ENCODE measurements at places on chromosomes 3 and 15. TPM values are rescaled to one million over a fixed set of nuclear protein-coding genes. Genes with fewer than 3 reads are reported as not detected.

- H3K4me1 ChIP-seq, result peaks cover 5% of the 10 kb centered on the region
- no peak overlapping the region for H3K27ac ChIP-seq
- H3K27me3 ChIP-seq, result peaks cover 2% of the 10 kb centered on the region
- no peak for DNase-seq
These were observed 83.3 kb downstream of the IGF2BP2 start for GRCh38 chr3:185741586-185741985.

TRIM42 gene
- not detected for total RNA-seq

DNA sequence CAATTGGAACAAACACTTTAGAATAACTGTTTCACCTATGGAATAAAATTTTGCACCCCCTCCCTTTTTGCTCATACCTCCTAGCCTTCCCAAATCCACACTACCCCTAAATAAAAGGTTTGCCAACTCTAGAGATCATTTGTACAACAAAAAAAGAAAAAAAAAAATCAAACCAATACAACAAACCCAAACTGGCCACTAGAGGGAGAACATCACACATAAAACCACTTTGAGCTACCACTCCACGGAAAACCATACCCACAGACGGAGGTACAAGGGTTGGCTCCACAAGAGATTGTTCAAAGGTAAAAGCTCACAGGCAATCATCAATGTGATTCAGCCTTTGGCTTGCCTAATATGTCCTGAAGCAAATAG is 47.6 kb downstream of the SETMAR start:
- peaks cover 17% of the 10 kb centered on the region for H3K4me1 ChIP-seq
- peak overlapping the region; percentile 74 for H3K4me3 ChIP-seq

GOLGA8R gene
- 1.3 TPM for total RNA-seq

SGO1 gene
- total RNA-seq, result 29.4 TPM

BSN gene
- total RNA-seq, result 0.09 TPM

GRCh38 chr3:44419923-44420650 is 57.4 kb downstream of the ZNF445 start:
- no peaks in the 10 kb centered on the region for H3K4me1 ChIP-seq
- no peak overlapping the region for H3K4me3 ChIP-seq
- no peak for DNase-seq
- H3K27me3 ChIP-seq, result no peaks in the 10 kb centered on the region
- H3K27ac ChIP-seq, result no peak overlapping the region

DNA sequence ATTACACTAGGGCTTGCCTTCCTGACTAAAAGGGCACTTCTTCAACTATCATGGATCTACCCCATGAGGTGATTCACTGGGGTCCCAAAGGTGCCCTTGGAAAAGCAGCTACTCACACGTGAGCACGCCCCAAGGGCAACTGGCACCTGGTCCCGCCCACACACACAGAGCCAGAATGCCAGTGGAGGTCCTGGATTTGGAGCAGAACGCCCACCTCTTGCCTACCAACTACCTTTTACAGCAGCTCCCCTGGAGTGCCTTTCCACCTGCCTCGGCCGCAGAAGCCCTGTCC is 1.8 kb upstream of the CTDSPL start:
- H3K36me3 ChIP-seq, result no peaks in the 10 kb centered on the region
- no peak overlapping the region for H3K27ac ChIP-seq
- peak overlapping the region; percentile 75 for H3K4me3 ChIP-seq
- DNase-seq, result no peak
- peaks cover 5% of the 10 kb centered on the region for H3K27me3 ChIP-seq
- H3K4me1 ChIP-seq, result peaks cover 23% of the 10 kb centered on the region

DNA sequence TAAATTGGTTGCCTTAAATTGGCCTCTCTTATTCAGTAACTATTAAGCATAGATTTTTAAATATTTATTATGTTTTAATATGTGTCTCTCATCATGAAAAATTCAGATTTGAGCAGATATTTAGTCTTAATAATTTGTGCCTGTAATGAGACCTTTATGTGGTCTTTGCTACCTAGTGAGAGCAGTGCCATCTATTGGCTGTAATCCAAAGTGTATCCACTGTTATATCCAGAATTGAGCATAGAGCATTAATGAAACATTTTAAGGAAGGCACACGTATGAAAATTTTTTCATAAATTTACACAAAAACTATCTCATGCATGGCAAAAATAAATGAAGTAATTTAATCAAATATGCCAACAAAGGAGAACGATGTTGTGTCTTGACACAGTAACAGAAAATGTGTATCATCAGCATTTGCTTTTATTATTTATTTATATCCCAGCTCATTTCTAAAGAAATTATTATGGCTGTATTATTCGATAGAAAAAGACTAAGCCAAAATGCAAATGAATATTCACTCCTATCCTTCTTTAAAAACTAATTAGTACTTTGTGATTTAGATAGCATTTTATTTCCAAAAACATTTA is 203.5 kb downstream of the RSRC1 start:
- no peak overlapping the region for H3K27ac ChIP-seq
- no peaks in the 10 kb centered on the region for H3K4me1 ChIP-seq
- no peak for DNase-seq
- H3K4me3 ChIP-seq, result no peak overlapping the region

- H3K4me1 ChIP-seq, result no peaks in the 10 kb centered on the region
- no peak overlapping the region for H3K4me3 ChIP-seq
- peaks cover 14% of the 10 kb centered on the region for H3K27me3 ChIP-seq
- no peak for DNase-seq
- H3K27ac ChIP-seq, result no peak overlapping the region
- H3K36me3 ChIP-seq, result no peaks in the 10 kb centered on the region
These were observed 190.7 kb downstream of the GAP43 start for GRCh38 chr3:115814006-115814405.

COL8A1 gene
- not detected for total RNA-seq

NR1I2 gene
- 0.27 TPM for total RNA-seq

DNA sequence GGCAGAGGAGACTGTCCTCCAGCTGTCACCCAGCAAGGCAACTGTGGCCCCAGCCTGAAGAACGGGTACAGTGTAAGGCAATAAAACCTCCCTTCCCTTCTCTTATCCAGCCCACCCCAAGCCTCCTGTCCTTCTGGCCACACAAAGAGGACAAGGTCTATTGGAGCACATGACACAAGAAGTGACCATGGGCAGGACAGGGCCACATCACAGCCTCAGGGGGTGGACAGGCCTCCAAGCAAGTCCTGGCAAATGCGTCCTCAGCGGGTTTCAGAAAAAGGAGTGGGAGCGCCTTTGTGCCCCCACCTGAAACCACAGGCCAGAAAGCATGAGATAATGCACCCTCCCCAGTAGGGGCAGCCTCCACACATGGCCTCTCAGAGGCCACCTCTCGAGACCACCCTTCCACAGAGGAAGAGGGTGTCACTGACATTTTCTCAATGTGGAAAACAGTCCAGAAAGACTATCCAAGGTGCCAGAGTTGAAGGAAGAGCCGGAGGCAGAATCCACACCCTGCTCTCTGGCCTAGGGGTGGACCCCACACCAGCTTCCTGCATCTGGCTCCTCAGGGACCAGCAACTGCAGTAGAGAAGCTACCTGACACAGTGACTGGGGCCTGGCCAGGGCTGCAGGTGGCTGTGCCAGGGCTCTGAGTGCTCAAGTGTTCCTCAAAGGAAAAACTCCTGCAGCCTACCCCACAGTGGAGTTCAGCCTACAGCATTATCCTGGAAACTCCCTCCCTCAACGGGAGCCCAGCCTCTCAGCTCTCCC is 43.9 kb downstream of the CCDC12 start:
- H3K27me3 ChIP-seq, result no peaks in the 10 kb centered on the region
- no peak overlapping the region for H3K4me3 ChIP-seq
- peaks cover 56% of the 10 kb centered on the region for H3K4me1 ChIP-seq
- peak overlapping the region; percentile 30 for H3K27ac ChIP-seq

DNA sequence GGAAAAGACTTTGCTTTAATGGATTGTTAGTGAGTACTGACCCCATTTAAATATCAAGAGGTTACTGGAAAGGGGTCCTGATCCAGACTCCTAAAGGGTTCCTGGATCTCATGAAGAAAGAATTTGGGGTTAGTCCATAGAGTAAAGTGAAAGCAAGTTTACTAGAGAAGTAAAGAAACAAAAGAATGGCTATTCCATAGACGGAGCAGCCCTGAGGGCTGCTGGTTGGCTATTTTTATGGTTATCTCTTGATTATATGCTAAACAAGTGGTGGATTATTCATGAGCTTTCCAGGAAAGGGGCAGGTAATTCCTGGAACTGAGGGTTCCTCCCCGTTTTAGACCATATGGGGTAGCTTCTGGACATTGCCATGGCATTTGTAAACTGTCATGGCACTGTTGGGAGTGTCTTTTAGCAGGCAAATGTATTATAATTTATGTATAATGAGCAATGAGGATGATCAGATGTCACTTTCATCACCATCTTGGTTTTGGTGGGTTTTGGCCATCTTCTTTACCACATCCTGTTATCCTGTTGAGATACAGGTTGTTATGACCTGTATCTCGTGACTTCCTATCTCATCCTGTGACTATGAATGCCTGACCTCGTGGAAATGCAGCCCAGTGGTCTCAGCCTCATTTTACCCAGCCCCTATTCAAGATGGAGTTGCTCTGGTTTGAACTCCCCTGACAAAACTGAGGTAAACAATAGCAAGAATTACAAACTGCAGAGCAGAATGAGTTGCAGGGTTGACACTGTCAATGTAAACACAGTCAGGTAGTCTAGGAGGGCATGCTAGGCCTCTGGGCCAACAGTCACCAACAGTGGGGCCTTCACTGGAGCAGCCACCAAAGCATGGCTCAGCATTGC is 10.3 kb upstream of the GPR160 start:
- H3K27ac ChIP-seq, result no peak overlapping the region
- no peaks in the 10 kb centered on the region for H3K36me3 ChIP-seq
- no peaks in the 10 kb centered on the region for H3K27me3 ChIP-seq

DNA sequence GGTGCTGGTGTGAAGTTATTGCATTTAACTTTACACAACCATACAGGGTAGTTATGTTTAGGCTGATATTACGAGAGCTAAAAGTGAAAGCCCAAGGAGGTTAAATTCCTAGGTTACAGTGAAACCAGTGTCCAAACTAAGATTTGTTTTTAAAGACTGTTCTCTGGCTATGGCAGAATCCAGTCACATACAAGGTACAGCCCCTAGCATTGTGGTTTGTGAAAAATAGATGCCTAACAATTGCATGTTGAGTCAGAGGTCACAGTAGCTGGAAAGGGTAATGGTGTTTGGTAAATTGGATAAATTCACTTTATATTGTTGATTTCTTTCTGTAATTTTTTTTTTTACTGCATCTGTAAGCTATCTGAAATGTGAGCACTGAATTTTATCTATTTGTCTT is 614.6 kb upstream of the TBL1XR1 start:
- no peak for DNase-seq
- no peaks in the 10 kb centered on the region for H3K36me3 ChIP-seq

DNA sequence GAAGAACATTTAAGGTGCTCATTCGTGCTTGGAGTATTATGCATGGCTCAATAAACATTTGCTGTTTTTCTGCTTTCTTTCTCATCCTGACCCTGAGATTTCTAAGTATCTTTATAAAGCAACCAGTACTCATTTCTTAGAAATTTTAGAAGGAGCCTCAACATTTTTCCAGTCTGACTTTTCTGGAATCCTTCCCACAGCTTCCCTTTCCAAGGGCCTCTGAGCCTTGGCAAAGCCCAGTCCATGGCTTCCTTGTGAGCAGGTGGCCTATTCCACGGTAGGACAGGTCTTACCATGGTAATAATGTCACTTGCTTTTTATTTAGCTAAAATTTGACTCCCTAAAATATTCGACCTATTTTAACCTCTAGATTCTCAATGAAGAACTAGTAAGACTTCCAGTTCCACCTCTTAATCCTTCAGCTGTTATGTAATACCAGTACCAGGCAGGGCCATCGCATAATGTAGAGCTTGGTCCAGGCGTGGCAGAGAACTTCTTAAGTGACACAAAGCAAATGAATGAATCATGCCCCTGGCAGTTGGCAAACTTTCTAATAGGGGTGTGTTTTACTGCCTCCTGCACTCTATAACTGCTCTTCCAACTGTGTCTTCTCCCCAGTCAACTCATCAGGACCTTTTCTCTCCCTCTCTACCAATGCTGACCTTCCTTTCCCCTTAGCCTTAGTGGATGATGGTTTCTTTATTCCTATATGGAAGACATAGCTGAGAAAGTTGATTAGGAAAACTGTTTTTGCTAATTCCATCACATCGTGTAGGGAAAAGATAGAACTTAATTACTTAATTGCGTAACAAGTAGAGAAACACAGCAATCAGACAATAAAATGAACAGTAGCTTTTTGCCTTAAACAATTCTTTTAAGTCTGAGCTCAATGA is 894 bp upstream of the TM4SF4 start:
- no peak for DNase-seq
- no peaks in the 10 kb centered on the region for H3K4me1 ChIP-seq
- H3K27ac ChIP-seq, result no peak overlapping the region
- no peak overlapping the region for H3K4me3 ChIP-seq
- H3K27me3 ChIP-seq, result no peaks in the 10 kb centered on the region
- H3K36me3 ChIP-seq, result no peaks in the 10 kb centered on the region

PRTG gene
- not detected for total RNA-seq

GRCh38 chr3:11282250-11283138 is 10.3 kb downstream of the ATG7 start:
- H3K4me3 ChIP-seq, result no peak overlapping the region
- H3K27ac ChIP-seq, result no peak overlapping the region
- peaks cover 38% of the 10 kb centered on the region for H3K36me3 ChIP-seq
- no peak for DNase-seq

DNA sequence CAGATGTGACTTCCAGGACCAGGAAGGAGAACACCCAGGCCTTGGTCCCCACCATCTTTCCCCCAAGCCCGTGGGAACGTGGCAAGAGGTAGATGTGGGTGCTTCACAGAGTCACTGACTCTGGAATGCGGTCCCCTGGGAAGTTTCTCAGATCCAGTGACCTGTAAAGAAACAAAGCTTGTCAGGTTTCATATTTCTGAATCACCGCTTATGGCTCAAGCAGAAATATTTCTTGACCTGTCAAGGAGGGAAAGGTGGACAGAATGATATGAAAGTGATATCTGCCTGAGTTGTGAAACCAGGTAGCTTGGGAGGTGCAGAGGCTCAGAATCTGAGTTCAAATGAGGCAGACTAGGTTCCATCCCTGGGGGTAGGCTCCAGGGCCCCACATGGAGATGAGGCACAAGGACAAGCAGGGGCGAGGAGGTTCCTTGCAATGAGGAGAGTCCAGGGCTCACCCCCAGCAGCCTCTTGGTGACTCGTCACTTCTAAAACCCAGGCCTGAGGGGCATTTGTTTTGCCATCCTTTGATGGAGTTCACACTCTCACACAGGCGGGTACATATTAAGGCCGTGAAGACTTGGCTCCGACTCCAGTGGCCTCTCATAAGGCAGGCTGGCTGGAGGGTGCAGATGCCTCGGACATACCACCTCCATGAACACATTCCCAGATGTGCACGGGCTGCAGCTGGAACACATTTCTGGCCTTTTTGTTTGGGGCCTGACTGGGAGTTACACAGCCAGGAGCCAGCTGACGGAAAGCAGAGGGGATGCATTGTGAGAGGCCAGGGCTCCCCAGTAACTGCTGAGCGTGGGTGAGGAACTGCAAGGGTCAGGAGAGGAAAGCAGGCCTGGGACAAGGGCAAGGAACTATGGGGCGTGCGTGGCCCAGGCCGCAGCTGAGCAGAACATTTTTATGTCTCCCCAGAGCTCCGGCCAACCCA is 1.3 kb downstream of the CILP start:
- H3K4me3 ChIP-seq, result no peak overlapping the region
- no peak for DNase-seq
- H3K27me3 ChIP-seq, result no peaks in the 10 kb centered on the region
- H3K27ac ChIP-seq, result no peak overlapping the region
- no peaks in the 10 kb centered on the region for H3K36me3 ChIP-seq
